Upper lobe of left lung (tissue), 6 donors: ENCODE measurements at places on chromosomes 11 and 22. TPM values are rescaled to one million over a fixed set of nuclear protein-coding genes. Genes with fewer than 3 reads are reported as not detected.

DNA sequence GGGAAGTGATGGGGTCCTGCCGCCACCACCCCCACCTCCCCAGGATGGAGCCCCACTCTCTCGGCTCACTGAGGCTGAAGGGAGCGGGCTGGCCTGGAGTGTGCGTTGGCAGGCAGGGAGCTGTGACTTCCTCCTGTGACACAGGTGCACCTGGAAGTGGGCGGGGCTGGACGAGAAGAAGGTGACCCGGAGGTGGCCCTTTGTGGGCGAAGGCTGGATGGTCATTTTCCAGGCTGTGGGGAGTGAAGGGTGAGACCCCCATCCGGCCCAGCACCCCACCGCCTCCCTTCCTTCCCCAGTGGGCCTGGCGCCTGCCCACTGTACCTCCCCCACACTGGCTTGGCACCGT is 15.3 kb downstream of the IL17REL start:
- H3K36me3 ChIP-seq, result no peaks in the 10 kb centered on the region
- H3K4me3 ChIP-seq, result no peak overlapping the region
- DNase-seq, result peak; percentile 41
- peaks cover 23% of the 10 kb centered on the region for H3K4me1 ChIP-seq

GRCh38 chr11:86606836-86607481 is 65.5 kb downstream of the ME3 start:
- H3K27ac ChIP-seq, result peak overlapping the region; percentile 17
- H3K4me3 ChIP-seq, result no peak overlapping the region
- no peak for DNase-seq
- peaks cover 16% of the 10 kb centered on the region for H3K4me1 ChIP-seq
- H3K27me3 ChIP-seq, result no peaks in the 10 kb centered on the region
- H3K36me3 ChIP-seq, result no peaks in the 10 kb centered on the region

GRCh38 chr22:40509401-40510134 is 127.0 kb downstream of the MRTFA start:
- peak overlapping the region; percentile 86 for H3K27ac ChIP-seq
- H3K4me1 ChIP-seq, result peaks cover 51% of the 10 kb centered on the region
- no peaks in the 10 kb centered on the region for H3K36me3 ChIP-seq
- no peaks in the 10 kb centered on the region for H3K27me3 ChIP-seq

- H3K27ac ChIP-seq, result peak within 1 kb of the TSS; percentile 85
- H3K36me3 ChIP-seq, result no peaks in the 10 kb centered on the region
- peak; percentile 63 for DNase-seq
- no peaks in the 10 kb centered on the region for H3K27me3 ChIP-seq
- peaks cover 30% of the 10 kb centered on the region for H3K4me1 ChIP-seq
Measured at GRCh38 chr11:2928605-2929530, at the start of gene PHLDA2. Gene PHLDA2 (minus strand): TSS chr11:2929420. CDS start chr11:2929364, 56 bp downstream.

The CD3D gene
- total RNA-seq, result 4.2 TPM

The OR6T1 gene
- total RNA-seq, result not detected

- H3K27ac ChIP-seq, result no peak overlapping the region
- H3K4me1 ChIP-seq, result no peaks in the 10 kb centered on the region
- H3K4me3 ChIP-seq, result no peak overlapping the region
- no peak for DNase-seq
Measured at GRCh38 chr22:23801238-23801821, 14.6 kb downstream of the SMARCB1 start.

GRCh38 chr11:8719721-8720120 is 37.1 kb downstream of the RPL27A start:
- peaks cover 5% of the 10 kb centered on the region for H3K36me3 ChIP-seq
- H3K27ac ChIP-seq, result peak overlapping the region; percentile 82
- no peak for DNase-seq
- H3K27me3 ChIP-seq, result no peaks in the 10 kb centered on the region
- H3K4me1 ChIP-seq, result peaks cover 77% of the 10 kb centered on the region

GRCh38 chr11:11318461-11318860 is 34.6 kb downstream of the CSNK2A3 start:
- no peaks in the 10 kb centered on the region for H3K27me3 ChIP-seq
- peaks cover 27% of the 10 kb centered on the region for H3K4me1 ChIP-seq
- H3K4me3 ChIP-seq, result no peak overlapping the region
- DNase-seq, result no peak

- DNase-seq, result no peak
- peaks cover 26% of the 10 kb centered on the region for H3K4me1 ChIP-seq
- H3K27ac ChIP-seq, result no peak overlapping the region
- H3K36me3 ChIP-seq, result no peaks in the 10 kb centered on the region
- H3K4me3 ChIP-seq, result no peak overlapping the region
- H3K27me3 ChIP-seq, result no peaks in the 10 kb centered on the region
Measured at GRCh38 chr22:40525250-40525884, 111.2 kb downstream of the MRTFA start.

DNA sequence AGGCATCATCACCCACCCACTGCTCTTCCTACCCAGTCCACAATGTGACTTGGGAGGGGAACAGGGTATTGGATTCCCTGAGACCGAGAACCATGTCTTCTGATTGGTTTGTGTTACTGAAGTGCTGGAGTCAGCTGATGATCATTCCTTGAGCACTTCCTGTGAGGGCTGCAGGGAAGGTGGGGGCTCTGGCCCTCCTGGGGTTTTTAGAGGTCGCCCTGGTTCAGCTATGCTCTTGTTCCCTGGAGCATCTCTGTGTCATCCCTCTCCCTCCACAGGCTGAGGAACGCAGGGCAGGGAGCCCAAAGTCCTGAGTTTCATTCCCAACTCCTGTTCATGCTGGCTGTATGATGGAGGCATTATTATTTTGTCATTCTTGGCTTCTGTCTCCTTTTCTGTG is 6.7 kb downstream of the ZC3H7B start:
- H3K4me1 ChIP-seq, result peaks cover 30% of the 10 kb centered on the region
- peaks cover 3% of the 10 kb centered on the region for H3K36me3 ChIP-seq
- peak overlapping the region; percentile 14 for H3K27ac ChIP-seq
- no peaks in the 10 kb centered on the region for H3K27me3 ChIP-seq
- no peak for DNase-seq

GRCh38 chr22:31747441-31747840 is 2.5 kb downstream of the PRR14L start:
- H3K36me3 ChIP-seq, result no peaks in the 10 kb centered on the region
- H3K4me3 ChIP-seq, result no peak overlapping the region
- H3K27ac ChIP-seq, result no peak overlapping the region
- peaks cover 27% of the 10 kb centered on the region for H3K4me1 ChIP-seq

- no peak overlapping the region for H3K4me3 ChIP-seq
- H3K36me3 ChIP-seq, result no peaks in the 10 kb centered on the region
- no peaks in the 10 kb centered on the region for H3K4me1 ChIP-seq
- DNase-seq, result no peak
Measured at GRCh38 chr11:23211221-23211620, 350.9 kb upstream of the CCDC179 start.

- H3K36me3 ChIP-seq, result no peaks in the 10 kb centered on the region
- peak overlapping the region; percentile 79 for H3K27ac ChIP-seq
- H3K4me1 ChIP-seq, result peaks cover 43% of the 10 kb centered on the region
- DNase-seq, result no peak
Measured at GRCh38 chr11:126417091-126417862, 61.8 kb downstream of the ST3GAL4 start.

The FADS3 gene
- total RNA-seq, result 127 TPM

DNA sequence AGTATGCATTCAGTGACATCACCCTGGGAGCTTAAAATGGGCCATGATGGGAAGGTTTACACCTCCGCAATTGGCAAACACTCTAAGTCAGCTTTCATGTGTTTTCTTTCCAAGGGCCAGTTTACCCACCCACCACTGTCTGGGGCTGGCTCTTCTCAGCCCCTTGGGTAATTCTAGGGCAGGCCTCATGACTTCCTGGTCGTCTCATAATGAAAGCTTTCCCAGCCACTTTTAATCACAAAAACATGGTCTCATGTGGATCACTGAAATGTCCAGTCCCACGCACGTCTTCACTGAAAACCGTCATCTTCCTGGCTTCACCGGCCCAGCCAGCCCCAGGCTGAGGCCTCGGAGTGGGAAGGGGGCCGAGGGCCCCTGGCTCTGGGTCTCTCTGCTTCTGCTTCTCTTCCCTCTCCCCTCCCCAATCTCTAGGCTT is 58.5 kb upstream of the ANO1 start:
- peak; percentile 39 for DNase-seq
- H3K4me1 ChIP-seq, result peaks cover 5% of the 10 kb centered on the region
- no peaks in the 10 kb centered on the region for H3K27me3 ChIP-seq
- H3K4me3 ChIP-seq, result no peak overlapping the region
- no peak overlapping the region for H3K27ac ChIP-seq
- H3K36me3 ChIP-seq, result no peaks in the 10 kb centered on the region

- peaks cover 14% of the 10 kb centered on the region for H3K4me1 ChIP-seq
- H3K27ac ChIP-seq, result no peak overlapping the region
- H3K4me3 ChIP-seq, result no peak overlapping the region
- peaks cover 100% of the 10 kb centered on the region for H3K36me3 ChIP-seq
- H3K27me3 ChIP-seq, result no peaks in the 10 kb centered on the region
- DNase-seq, result no peak
Measured at GRCh38 chr11:72008728-72009127, 10.0 kb downstream of the IL18BP start.

DNA sequence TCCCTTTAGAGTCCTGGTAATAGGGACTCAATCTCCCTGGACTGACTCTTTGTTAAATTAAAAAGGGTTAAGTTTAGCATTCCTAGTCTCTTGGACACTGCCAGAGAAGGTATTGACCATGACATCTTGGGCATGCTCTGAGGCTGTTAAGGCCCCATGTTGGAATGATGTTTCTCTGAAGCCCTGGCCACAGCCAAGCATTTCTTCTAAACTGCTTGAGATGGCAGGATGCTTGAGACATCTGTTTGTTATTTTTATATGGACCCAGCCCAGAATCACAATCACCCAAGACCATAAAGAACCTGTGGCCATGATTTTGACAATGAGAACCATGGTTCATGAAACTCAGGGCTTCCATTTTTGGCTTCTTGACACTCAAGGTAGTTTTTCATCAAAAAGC is 5.5 kb upstream of the ANKK1 start:
- H3K36me3 ChIP-seq, result no peaks in the 10 kb centered on the region
- H3K4me1 ChIP-seq, result no peaks in the 10 kb centered on the region
- no peak for DNase-seq
- no peak overlapping the region for H3K4me3 ChIP-seq

DNA sequence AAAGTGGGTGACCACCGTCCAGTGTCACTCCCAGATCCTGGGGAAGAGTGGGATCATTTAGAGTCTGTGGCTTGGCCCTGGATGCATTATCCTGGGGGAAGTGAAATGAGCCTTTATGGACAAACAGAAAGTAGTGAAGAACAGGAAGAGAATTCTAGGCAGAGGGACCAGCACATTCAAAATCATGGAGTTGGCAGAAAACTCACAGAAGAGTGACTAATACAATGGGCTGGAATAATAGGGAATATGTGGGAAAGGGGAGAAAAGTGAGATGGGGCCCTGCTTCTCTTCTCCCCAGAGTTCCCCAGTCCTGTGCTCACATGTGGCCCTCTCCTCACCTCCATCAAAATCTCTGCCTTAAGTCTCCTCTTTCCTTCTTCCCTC is 84.3 kb downstream of the CCDC81 start:
- DNase-seq, result no peak
- no peaks in the 10 kb centered on the region for H3K27me3 ChIP-seq
- H3K4me3 ChIP-seq, result no peak overlapping the region
- peak overlapping the region; percentile 13 for H3K27ac ChIP-seq

DNA sequence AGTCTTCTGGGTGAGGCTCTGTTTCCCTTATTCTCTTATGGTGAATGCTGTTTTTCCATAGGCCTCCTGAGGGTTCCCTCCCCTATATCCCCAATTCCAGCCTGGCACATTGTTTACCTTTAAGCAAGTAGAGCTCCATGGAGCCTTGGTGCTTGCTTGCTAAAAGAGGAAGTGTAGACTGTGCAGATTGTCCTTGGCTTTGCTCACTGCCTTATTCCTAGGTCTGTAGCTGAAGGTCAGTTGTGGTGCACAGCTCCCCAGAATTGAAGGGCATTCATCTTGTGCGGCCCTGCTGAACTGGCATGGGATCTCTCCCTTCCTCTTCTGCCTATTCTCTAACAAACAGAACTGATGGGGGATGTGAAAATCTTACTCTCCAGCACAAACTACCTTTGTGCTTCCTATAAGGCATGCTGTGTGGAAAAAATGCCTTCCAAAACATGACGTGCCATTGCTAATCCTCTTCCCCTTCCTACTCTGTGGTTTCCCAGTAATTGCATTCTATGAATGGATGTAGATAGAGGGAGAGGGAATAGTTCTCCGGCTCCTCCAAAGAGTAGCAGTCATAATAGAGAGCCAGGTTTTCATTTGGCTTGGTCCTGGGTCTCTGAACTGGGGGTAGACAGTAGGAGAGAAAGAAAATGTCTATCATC is 34.2 kb upstream of the PLET1 start:
- no peak for DNase-seq
- no peaks in the 10 kb centered on the region for H3K27me3 ChIP-seq
- H3K36me3 ChIP-seq, result no peaks in the 10 kb centered on the region
- H3K4me1 ChIP-seq, result peaks cover 11% of the 10 kb centered on the region
- H3K4me3 ChIP-seq, result no peak overlapping the region
- no peak overlapping the region for H3K27ac ChIP-seq

- peak overlapping the region; percentile 68 for H3K4me3 ChIP-seq
- H3K36me3 ChIP-seq, result peaks cover 3% of the 10 kb centered on the region
- no peaks in the 10 kb centered on the region for H3K27me3 ChIP-seq
- peak overlapping the region; percentile 90 for H3K27ac ChIP-seq
- H3K4me1 ChIP-seq, result peaks cover 26% of the 10 kb centered on the region
Measured at GRCh38 chr11:119094816-119095065, 6.9 kb downstream of the DPAGT1 start.

DNA sequence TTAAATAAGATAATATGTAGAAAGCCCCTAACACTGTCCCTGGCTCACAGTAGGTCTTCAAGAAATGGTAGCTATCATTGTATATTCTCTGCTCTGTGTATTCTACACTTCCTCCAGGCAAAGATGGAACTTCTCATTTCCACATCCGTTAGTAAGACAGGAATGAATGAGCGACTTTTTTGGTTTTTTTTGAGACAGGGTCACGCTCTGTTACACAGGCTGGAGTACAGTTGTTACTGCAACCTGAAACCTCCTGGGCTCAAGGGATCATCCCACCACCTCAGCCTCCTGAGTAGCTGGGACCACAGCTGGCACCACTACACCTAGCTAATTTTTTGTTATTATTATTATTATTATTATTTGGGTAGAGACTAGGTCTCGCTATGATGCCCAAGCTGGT is 2.3 kb upstream of the CLPB start:
- no peaks in the 10 kb centered on the region for H3K36me3 ChIP-seq
- no peak overlapping the region for H3K4me3 ChIP-seq
- no peak overlapping the region for H3K27ac ChIP-seq

DNA sequence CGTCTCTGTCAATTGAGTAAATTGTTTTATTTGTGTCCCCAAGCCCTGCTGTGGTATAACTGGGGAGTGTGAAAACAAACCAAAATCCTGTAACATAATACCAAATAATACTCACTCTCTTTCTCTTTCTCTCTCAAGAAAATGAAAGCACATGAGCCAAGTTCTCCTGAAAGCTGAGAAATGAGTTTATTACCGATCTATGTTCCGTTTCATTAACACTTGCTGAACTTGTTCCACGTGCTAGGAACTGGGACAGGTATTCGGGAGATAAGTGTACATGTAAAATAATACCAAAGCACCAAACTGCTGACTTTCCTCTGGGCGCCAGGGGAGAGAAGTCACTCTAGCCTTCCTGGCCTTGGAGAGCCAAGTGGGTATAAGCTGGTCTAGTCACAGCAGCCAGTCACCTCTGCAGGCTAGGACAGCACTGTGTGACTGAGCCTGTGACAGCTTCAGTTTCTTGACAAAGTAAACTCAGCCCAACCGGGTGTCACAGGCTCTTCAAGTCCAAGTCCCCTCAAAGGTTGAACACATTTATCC is 23.1 kb downstream of the CD6 start:
- H3K27ac ChIP-seq, result no peak overlapping the region
- peaks cover 14% of the 10 kb centered on the region for H3K4me1 ChIP-seq
- no peaks in the 10 kb centered on the region for H3K36me3 ChIP-seq
- no peaks in the 10 kb centered on the region for H3K27me3 ChIP-seq
